ENCODE measurements at places on chromosomes 1 and 21. TPM values are rescaled to one million over a fixed set of nuclear protein-coding genes. Genes with fewer than 3 reads are reported as not detected.
A peak's percentile ranks its signal among the peaks of the same experiment; 100 is the strongest.

GRCh38 chr1:172420385-172420784 lies at the start of gene C1orf105:
C1orf105 (plus strand) TSS chr1:172420685; CDS start chr1:172420886, 201 bp downstream.
- no peak for DNase-seq

GRCh38 chr1:77057994-77058585 lies 161.1 kb downstream of the PIGK start:
- no peak for DNase-seq

GRCh38 chr1:1721201-1721600 lies 3.0 kb downstream of the CDK11A start:
- no peak for DNase-seq

GRCh38 chr1:35448344-35448801 lies 108.8 kb downstream of the KIAA0319L start:
- DNase-seq = no peak

GRCh38 chr1:156813298-156813697 lies 3.4 kb downstream of the SH2D2A start:
- no peak for DNase-seq

GRCh38 chr1:113835686-113836290 lies 23.5 kb upstream of the RSBN1 start:
- DNase-seq = peak; percentile 36

DNA sequence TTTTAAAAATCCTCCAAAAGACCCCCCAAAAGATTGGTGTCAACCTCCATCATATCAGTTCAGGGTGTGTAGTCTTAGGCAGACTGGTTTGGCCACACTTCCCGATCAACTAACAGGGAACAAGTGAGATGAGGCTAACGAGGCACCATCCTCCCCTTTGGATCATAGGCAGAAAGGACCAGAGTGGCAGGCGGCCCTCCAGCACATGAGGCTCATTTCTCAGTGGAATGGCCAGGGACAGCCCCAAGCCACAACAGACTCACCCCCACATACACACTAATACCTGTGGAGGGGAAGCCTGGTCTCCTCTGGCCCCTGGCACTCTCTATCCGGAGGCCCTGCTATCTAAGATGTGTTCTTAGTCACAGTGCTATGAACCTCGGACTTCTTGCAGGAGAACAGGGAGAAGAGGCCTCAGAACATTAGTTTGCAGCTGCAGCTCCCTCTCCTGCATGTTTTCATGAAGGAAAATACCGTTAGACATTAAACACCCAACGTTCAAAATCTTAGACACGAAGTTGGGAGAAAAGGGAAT lies 17.3 kb upstream of the CAPN2 start:
- DNase-seq = no peak

- DNase-seq = no peak
These were observed 49.7 kb downstream of the DMAP1 start for GRCh38 chr1:44262816-44263567.

DNA sequence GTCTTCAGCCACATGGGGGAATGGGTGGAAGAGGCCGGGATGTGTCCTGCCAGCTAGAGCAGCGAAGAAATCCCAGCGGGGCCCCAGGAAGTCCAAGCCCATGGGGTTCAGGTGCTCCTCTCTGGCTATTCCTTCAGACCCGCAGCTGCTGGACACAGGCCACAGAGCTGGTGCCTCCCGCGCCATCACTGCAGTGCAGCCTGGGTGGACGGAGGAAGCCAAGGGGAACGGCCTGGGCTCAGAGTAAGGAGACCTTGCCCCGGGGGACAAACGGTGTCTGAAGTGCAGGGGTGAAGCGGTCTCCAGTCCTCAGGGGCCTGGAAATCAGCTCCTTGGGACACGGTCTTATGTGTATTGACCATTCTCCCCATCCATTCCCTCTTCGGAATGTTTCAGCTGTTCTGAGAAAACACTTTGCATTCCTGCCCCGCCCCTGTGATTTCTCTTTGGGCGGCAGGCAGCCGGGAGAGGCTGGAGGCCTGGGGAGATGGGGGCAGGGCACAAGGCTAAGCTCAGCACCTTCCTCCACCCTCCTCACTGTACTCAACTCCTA lies 18.4 kb downstream of the MTHFR start:
- DNase-seq = no peak

GRCh38 chr1:151989211-151989862 lies 4.3 kb downstream of the S100A10 start:
- no peak for DNase-seq

The CELA2B gene
- total RNA-seq = not detected

DNA sequence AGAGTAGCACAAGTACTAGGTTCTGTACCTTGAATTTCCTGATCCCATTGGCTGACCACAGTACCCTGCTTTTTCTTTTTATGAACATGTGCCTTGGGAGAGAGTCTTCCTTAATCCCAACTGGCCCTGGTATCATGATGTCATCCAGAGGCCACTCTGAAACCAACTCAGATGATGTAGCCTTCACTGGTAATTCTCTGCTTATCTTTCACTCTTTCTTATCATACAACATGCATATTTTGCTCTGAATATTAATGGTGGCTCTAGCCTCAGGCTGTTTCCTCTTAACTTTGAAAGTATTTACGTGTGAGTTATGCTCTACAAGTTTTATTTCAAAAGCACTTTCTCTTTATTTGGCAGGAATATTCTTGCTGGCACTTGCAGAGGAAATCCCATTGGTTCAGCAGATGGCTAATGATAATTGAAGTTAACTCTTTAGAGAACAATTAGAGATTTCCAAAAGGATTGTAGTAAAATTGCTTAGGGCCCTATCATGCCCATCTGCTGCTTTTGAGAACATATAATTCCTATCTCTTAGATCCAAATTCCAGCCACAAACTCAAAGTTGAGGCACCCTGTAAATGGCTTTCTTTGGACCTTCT lies 86.1 kb downstream of the PTGER3 start:
- no peak for DNase-seq

The BSDC1 gene
- total RNA-seq = 47.0 TPM

GRCh38 chr1:87056974-87057373 lies 142.5 kb downstream of the HS2ST1 start:
- no peak for DNase-seq

The CLEC20A gene
- not detected for total RNA-seq

GRCh38 chr1:41380195-41380594 lies 19.0 kb downstream of the FOXO6 start:
- DNase-seq = no peak

The ANKRD35 gene
- total RNA-seq = not detected

- DNase-seq = no peak
These were observed 42.8 kb downstream of the SORT1 start for GRCh38 chr1:109354929-109355328.

Measured in HCT116 (cell line).